NCI-H1417 (cell line): ENCODE measurements at places on chromosomes 12 and 14.

GRCh38 chr12:38158428-38159091, 158.0 kb upstream of the ALG10B start:
- no peak for DNase-seq

DNA sequence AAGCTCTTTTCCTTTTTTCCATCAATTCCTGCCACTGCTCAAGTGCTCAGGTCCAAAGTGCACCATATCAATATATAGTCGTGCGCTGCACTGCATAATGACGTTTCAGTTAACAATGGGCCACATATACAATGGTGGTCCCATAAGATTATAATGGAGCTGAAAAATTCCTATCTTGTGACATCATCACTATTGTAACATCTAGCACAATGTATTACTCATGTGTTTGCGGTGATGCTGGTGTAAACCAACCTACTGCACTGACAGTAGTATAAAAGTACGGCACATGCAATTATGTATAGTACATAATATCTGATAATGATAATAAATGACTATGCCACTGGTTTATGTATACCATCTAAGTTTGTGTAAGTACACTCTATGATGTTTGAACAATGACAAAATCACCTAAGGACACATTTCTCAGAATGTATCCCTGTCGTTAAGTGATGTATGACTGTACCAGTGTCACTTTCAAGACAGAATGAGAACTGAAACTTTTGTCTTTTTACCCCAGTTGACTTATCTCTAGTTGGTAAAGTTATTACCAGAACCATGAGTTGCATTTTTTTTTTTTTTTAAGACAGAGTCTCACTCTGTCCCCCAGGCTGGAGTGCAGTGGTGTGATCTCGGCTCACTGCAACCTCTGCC, 53.7 kb upstream of the INSM2 start:
- no peak for DNase-seq

DNA sequence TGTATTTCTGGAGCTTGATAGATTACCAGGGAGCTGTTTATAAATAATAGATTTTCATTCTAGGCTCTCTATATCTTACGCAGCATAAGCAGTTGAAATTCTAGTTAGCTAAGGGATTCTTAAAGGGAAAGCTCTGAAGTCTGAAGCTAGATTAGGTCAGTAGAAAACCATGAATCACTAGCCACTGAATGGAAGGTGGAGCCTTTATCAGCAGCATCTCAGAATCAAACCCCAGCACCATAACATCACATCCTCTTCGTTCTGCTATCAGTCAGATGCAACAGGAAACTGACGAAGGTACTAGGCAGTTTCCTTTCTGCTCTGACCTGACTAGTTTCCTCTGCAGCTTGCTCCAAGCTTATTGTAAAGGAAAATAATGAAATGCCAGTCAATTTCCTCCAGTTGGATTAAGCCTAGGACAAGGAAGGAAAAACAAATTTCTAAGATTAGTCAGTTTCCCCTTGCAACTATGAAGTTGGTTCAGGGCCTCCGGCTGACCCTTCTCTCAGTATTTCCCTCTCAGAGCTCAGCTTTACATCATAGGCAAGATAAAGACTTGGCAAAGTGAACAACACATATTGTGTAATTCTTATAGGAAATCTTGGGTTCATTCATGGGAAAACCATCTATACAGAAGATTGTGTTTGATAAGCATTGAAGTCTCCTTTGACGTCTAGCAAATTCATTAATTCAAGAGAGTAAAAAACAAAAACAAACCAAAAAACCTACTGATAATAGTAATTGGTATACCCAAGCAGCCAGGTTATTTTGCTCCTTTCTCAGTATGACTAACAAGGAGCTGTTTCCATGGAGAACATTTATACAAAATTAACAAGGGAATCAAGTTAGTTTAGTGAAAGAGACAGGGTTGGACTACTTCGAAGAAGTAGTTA, 43.4 kb upstream of the CFAP54 start:
- no peak for DNase-seq

GRCh38 chr14:99809360-99809759, 16.1 kb downstream of the EML1 start:
- no peak for DNase-seq

DNA sequence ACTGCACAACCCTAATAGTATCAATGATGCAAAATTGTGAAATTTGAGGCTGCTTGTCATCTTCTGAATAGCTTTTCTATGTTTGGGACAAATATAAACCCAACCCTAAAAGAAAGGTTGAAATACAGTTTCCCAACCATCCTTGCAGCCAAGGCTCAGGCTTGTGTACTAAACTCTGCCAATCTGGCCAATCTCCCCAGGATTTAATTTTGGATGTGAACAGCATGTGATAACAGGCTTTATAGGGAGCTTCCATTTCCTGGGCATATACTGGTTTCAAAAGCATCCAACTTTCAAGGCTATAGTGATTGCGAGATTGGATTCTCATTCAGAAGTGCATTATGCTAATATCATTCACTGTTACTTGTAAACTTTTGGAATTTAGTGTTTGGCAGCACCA, 55.7 kb upstream of the MUCL1 start:
- DNase-seq, result no peak
